ENCODE measurements at places on chromosomes 4 and X. TPM values are rescaled to one million over a fixed set of nuclear protein-coding genes. Genes with fewer than 3 reads are reported as not detected.

The WNK3 gene
- polyA plus RNA-seq = 0.30 TPM

The ABHD18 gene
- 12.2 TPM for polyA plus RNA-seq

The CENPE gene
- polyA plus RNA-seq = 2.5 TPM

The SPOCK3 gene
- 0.48 TPM for polyA plus RNA-seq

The HS3ST1 gene
- 0.89 TPM for polyA plus RNA-seq

The MAP9 gene
- polyA plus RNA-seq = 2.8 TPM

The KLB gene
- 0.14 TPM for polyA plus RNA-seq

The FOXR2 gene
- not detected for polyA plus RNA-seq

The CTAG1A gene
- 0.07 TPM for polyA plus RNA-seq

The CCDC120 gene
- polyA plus RNA-seq = 4.4 TPM

The MAMLD1 gene
- polyA plus RNA-seq = 0.96 TPM

The GAGE12H gene
- polyA plus RNA-seq = not detected

The PF4V1 gene
- 0.57 TPM for polyA plus RNA-seq

The GAGE12J gene
- polyA plus RNA-seq = not detected

The ANK2 gene
- 5.3 TPM for polyA plus RNA-seq

The PCGF3 gene
- polyA plus RNA-seq = 93.4 TPM

The POLA1 gene
- polyA plus RNA-seq = 3.5 TPM

The KLHL5 gene
- polyA plus RNA-seq = 9.9 TPM

The KLHL13 gene
- 2.9 TPM for polyA plus RNA-seq

The ZCCHC12 gene
- 4.6 TPM for polyA plus RNA-seq

The SPANXN4 gene
- polyA plus RNA-seq = not detected

The ERAS gene
- 0.09 TPM for polyA plus RNA-seq

The ABCB7 gene
- polyA plus RNA-seq = 17.8 TPM

The RTL5 gene
- 0.96 TPM for polyA plus RNA-seq

The HERC3 gene
- polyA plus RNA-seq = 9.1 TPM

The SPIN3 gene
- polyA plus RNA-seq = 7.4 TPM

The CT45A3 gene
- 0.16 TPM for polyA plus RNA-seq

The ERVMER34-1 gene
- polyA plus RNA-seq = 0.25 TPM

The CHIC2 gene
- 25.9 TPM for polyA plus RNA-seq

The PRDM8 gene
- 1.5 TPM for polyA plus RNA-seq

The CLGN gene
- 1.0 TPM for polyA plus RNA-seq

The CACNA1F gene
- polyA plus RNA-seq = 1.8 TPM

The PFKFB1 gene
- polyA plus RNA-seq = 0.41 TPM

The NHSL2 gene
- polyA plus RNA-seq = 0.80 TPM

The EXOC1L gene
- not detected for polyA plus RNA-seq

The OSTC gene
- 178 TPM for polyA plus RNA-seq

The HMX1 gene
- 0.05 TPM for polyA plus RNA-seq

The GAGE10 gene
- polyA plus RNA-seq = not detected

The SLC10A4 gene
- polyA plus RNA-seq = 0.39 TPM

The ADGRG4 gene
- 0.02 TPM for polyA plus RNA-seq

The TMPRSS11B gene
- 0.75 TPM for polyA plus RNA-seq

The DCAF12L2 gene
- 0.14 TPM for polyA plus RNA-seq

The TRAM1L1 gene
- polyA plus RNA-seq = 0.59 TPM
